Activated CD4-positive, alpha-beta T cell treated with anti-CD3 and anti-CD28 coated beads for 1 hour (primary cell): ENCODE measurements at places on chromosomes 13 and 19.

- no peak for DNase-seq
Measured at GRCh38 chr19:51070334-51071094, 5.6 kb upstream of the KLK13 start.

DNA sequence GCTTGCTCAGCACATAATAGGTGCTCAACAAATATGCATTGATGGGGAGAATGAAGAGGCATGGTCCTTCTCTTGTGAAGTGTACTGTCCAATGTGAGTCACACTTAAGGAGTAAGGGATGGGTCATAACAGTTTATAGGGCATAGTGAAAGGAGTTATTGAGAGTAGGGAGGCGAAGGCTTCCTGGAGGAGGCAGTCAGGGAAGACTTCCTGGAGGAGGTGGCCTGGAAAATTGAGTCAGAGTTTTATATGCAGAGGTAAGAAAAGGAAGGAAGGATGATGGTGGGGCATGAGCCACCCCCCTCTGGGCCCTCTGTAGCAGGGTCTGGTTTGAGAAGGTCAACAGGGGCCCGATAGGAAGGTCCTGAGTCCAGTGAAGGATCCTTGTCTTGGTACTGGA is 57.0 kb upstream of the ZNF536 start:
- no peak for DNase-seq

GRCh38 chr13:112781287-112781686 is 91.4 kb downstream of the ATP11A start:
- no peak for DNase-seq

DNA sequence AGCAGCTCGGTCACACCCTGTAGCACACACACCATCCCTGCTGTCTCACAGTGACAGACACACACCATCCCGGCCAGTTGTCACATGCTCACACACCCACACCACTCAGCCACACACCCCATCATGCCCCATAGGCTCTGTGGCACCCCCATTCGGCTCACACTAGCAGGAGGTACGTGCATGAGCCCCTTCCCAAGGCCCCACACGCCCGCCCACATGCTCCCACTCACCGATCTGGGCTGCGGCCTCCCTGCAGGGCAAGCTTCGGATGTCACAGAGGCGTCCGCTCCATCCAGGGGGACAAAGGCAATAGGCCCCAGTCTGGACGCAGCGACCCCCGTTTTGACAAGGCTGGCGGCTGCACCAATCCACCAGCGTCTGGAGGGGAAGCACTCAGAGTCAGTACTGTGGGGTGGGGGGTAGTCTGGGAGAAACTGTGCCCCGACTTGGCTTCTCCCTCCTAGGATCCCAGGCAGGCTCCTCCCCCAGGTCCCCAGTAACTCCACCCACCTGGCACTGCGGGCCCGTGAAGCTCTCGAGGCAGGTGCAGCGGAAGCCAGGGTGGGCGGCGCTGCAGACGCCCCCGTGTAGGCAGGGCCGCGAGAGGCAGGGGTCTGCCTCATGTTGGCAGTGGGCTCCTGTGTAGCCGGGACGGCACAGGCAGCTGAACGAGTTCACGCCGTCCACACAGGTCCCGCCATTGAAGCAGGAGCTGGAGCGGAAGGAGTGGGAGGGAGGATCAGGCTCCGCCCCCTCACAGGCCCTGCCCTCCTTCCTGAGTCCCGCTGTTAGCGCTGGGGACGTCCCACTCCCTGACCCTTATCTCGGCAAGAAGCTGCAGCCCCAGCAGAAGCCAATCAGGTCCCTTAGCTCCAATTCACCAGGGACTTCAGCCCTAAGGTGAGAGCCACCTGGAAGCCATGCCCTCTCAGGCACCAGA is 20.1 kb downstream of the NOTCH3 start:
- DNase-seq: no peak

- no peak for DNase-seq
Measured at GRCh38 chr13:99288089-99288488, 19.1 kb downstream of the GPR183 start.

DNA sequence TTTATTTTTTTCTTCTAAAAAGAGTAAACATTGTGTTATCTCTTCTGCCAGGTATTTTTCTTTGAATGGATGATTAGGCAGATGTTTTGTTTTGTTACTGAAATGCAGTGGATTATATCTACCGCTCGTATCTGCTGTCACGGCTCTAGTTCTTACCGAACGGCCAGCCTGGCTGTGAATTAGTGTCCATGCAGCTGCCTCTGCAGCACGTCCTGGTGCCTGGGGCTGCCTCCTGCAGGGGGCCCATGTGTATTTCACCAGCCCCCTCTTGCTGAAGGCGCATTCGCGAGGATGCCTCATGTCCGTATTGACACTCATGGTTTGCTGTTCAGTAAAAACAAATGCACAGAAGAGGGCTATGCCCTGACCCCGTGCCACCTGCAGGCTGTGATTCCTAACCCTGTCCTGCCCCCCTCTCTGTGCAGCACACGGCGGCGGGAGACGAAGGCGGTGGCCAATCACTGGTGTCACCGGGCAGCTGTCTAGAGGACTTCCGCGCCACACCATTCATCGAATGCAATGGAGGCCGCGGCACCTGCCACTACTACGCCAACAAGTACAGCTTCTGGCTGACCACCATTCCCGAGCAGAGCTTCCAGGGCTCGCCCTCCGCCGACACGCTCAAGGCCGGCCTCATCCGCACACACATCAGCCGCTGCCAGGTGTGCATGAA is 49.9 kb downstream of the RAB20 start:
- DNase-seq: no peak

GRCh38 chr13:45422731-45423292 is 4.6 kb upstream of the SLC25A30 start:
- DNase-seq: no peak

GRCh38 chr19:16920816-16921529 is 32.2 kb downstream of the F2RL3 start:
- DNase-seq: no peak

GRCh38 chr13:33145667-33146066 is 129.4 kb downstream of the KL start:
- no peak for DNase-seq

DNA sequence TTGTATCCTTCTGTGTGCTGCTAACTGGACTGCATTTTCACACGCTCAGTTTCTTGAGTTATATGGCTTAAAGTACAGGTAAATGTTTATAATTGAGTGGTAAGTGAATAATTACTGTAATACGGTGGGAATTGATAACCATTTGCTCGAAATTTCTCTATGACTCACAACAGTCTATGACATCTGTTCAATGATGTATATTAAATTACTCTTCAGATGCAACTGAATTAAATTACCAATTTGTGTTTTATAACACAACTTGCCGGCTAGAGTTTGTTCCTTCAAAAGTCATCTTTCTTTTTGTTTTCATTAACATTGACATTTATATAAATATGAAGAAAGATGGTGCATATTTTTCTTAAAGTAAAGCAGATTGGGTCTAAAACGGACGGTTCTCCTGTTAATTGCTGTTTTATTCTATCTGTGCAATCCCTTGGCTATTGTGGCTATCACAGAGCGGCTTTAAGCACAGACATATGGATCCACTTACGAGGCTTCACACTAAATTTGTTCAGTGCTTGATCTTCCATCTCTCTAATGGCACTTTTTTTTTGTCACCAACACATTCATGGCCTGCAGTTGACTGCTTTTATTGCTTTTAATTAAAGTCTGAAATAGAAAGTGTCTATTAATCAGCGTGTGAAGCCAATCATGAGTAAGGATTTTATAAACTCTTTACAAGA is 1291.6 kb upstream of the SLC10A2 start:
- DNase-seq: no peak

DNA sequence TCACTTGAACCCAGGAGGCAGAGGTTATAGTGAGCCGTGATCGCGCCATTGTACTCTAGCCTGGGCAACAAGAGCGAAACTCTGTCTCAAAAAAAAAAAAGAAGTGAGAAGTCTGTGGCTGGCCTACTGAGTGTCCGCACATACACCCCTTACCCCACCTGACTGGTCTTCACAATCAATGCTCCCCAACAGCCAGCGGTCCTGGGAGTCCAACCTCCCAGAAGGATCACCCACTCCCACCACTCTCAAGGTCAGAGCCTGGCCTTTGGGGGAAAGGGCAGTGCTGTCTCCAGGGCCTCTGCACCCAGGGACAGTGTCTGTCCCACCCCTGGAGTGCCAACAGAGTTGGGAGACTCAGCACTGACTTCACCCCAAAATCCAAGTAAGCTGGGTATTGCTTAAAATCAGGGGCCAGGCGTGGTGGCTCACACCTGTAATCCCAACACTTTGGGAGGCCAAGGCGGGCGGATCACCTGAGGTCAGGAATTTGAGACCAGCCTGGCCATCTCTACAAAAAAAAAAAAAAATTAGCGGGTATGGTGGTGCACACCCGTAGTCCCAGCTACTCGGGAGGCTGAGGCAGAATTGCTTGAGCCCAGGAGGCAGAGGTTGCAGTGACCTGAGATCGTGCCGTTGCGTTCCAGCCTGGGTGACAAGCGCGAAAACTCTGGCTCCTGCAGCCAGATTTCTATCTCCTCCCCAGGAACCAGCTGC is 2.3 kb upstream of the CD320 start:
- DNase-seq: no peak

- no peak for DNase-seq
Measured at GRCh38 chr13:106284358-106284757, 251.1 kb downstream of the EFNB2 start.

- DNase-seq: no peak
Measured at GRCh38 chr13:93086329-93086728, 140.3 kb upstream of the GPC6 start.

- no peak for DNase-seq
Measured at GRCh38 chr13:48123812-48124211, 28.9 kb upstream of the MED4 start.

GRCh38 chr19:35110974-35111373 is 4.6 kb upstream of the FXYD3 start:
- DNase-seq: no peak

DNA sequence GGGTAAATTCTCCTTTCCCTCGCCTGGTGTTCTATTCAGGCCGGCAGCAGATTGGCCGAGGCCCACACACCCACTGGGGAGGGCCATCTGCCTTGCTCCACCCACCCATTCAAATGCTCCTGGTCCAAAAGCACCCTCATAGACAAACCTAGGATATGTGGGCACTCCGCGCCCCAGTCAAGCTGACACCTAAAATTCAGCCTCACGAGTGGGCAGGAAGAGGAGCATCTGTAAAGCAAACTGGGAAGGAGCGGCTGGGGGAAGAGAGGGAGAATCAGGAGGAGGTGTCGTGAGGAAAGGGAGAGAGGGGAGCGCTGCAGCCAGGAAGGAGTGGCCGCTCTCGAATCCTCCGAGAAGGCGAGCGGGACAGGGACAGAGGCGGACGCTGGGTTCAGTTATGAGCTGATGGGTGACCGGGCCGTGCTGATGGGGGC is 136.9 kb downstream of the USP12 start:
- DNase-seq: no peak

DNA sequence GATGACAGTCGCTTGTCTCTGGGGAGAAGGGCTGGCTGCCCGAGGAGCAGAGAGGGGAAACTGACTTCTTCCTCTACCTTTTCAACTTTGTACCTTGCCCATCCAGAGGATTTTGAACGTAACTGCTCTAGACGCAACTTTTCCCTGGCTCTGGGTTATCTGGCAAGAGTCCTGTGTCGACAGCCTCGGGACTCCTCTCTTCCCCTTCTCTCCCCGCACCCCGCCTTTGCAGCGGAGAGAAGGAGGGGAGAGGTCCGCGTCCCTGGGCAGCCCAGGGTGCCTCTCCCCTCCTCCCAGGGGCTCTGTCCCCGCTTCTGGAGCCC is 574 bp downstream of the SH3GL1 start:
- DNase-seq: no peak

DNA sequence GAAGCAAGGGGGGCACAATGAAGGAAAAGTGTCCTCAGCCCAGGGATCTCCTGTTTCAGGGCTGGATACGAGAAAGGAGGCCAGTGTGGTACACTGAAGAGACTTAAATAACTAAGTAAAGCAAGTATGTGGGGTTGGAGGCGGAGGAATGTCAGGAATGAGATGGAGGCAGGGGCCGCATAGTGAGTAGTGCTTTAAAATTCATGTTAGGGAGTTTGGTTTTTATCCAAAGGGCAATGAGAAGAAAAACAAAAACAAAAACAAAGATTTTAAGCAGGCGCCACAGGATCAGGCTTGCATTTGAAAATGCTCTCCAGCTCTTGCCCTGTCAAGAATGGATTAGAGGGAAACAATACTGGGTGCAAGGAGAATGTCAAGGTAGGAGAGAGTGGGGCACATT is 273.4 kb downstream of the DCLK1 start:
- DNase-seq: no peak

GRCh38 chr13:21537105-21537504 is 66.9 kb downstream of the MICU2 start:
- DNase-seq: no peak

DNA sequence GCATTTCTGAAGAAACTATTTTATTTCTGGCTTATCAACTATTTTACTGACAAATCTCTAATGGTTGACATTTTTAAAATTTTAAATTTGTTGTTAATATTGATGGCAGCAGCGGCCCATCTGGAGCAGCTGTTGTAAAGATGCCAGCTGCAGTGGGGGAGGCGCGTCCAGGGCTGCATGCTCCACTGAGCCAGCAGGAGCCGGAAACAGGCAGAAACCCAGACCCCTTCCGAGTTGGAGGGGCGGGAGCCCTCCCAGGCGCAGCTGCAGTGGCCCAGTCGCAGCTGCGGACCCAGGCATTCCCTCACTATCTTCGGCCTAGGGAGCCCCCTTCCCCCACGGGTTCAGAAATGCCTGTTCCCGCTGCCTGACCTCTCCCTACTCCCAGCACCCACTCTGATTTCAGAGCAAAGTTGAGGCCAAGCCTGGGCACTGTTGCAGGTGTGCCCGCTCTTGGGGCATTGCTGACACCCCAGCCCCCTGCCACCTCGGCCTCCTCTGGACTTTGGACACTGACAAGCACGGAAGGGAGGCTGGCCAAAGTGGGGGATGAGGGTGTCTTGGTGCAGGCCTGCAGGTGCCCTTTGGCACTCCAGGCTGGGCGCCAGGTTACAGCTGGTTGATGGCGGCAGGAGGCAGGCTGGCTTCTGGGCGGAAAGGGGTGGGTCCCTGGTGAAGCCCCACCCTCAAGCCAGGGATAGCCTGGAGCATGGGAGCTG is 69.2 kb downstream of the PIBF1 start:
- no peak for DNase-seq

GRCh38 chr19:11179716-11180297 is 17.5 kb downstream of the KANK2 start:
- DNase-seq: no peak

- DNase-seq: no peak
Measured at GRCh38 chr19:10648360-10648759, 5.8 kb upstream of the ILF3 start.
